NCI-H2029 treated with DMSO at 0.1 percent for 48 hours (cell line): ENCODE measurements at places on chromosomes 2 and 18.

DNA sequence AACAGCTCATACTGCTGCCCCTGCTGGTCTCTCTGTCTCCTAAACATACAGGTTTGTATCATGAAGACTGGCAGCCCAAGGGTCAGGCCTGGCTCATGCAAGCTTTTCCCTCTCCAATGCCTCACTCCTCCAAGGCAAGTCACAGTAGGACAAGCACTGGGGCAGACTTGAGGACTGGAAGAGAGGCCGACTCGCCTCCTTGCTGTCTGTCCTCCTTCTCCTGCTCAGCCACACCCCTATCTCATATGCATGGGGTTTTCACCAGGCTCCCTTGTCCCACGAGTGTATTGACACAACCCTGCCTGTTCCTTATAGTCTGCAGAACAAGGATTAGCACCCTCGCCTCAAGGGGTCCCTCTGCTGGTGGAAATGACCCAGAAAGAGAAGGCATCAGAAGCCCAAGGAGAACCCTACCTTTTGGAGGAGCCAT is 223.7 kb downstream of the SOX11 start:
- peak; percentile 41 for DNase-seq

GRCh38 chr2:150916467-150917396 is 344.9 kb downstream of the RBM43 start:
- DNase-seq = no peak

GRCh38 chr18:63213331-63213900 is 106.2 kb downstream of the BCL2 start:
- no peak for DNase-seq

DNA sequence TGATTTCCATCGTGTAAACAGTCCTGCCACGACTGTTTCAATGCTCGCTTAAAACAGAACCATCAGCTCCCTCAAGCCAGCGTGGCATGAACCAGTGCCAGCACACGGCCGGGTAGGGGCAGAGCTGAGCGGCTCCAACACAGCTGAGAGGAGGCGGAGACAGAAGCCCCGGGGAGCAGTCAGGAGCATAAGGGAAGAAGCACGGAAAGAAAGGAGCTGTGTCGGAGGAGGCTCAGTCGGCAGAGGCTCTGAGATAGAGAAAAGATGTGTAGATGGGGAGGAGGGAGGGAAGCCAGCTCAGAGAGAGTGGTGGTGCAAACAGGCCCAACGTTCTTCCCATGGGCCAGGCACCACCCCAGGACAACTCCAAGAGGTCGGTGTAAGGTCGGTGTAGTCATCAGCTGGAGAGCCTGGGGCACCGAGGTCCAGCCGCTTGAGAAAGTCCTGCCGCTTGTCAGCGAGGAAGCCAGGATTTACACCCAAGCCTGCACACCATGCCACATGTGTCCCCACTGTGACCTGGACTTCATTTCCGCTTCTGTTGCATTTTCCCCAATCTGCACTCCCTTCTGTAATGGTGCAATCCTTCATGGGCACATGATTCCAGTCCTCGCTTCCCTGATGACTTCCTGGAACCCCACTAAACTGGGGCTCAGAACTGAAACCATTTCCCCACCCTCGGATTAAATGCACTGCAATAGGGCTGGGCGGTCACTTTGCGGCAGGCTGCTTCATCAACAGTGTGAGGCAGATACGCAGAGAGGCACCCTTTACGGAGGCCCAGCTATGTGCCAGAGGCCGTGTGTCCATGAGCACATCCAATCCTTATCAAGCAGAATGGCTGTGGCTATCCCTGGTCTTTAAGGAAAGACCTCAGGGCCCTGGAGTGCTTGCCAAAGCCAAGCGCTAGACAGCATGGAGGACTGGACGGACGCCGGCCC is 43.5 kb downstream of the CYP27C1 start:
- DNase-seq = no peak

DNA sequence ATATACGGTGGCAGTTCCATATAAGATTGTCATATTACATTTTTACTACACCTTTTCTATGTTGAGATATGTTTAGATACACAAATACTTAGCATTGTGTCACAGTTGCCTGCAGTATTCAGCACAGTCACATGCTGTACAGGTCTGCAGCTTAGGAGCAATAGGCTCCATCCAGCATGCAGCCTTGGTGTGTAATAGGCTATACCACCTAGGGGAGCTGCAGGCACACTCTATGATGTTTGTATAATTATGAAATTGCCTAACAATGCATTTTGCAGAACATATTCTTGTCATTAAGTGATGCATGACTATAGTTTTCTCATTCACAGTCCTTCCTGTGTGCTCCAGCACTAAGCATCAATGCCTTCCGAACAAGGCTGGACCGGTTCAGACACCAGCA is 133.4 kb downstream of the NDUFA10 start:
- DNase-seq = no peak

- DNase-seq = no peak
These were observed 141.5 kb downstream of the FAM210A start for GRCh38 chr18:13584825-13585224.

- no peak for DNase-seq
These were observed 56.9 kb downstream of the BCL2 start for GRCh38 chr18:63262369-63263335.

- no peak for DNase-seq
These were observed 179.7 kb downstream of the GBX2 start for GRCh38 chr2:235988271-235989015.

- no peak for DNase-seq
These were observed at the start of gene CDKL4 for GRCh38 chr2:39243469-39244123. TSS of gene CDKL4 (minus strand) at chr2:39243970.

GRCh38 chr2:176126929-176127773 is 2.4 kb upstream of the HOXD8 start:
- peak; percentile 65 for DNase-seq

- DNase-seq = no peak
These were observed 45.7 kb downstream of the RDH14 start for GRCh38 chr2:18514526-18515461.

- DNase-seq = no peak
These were observed 64.0 kb downstream of the SLC39A10 start for GRCh38 chr2:195721042-195721441.

DNA sequence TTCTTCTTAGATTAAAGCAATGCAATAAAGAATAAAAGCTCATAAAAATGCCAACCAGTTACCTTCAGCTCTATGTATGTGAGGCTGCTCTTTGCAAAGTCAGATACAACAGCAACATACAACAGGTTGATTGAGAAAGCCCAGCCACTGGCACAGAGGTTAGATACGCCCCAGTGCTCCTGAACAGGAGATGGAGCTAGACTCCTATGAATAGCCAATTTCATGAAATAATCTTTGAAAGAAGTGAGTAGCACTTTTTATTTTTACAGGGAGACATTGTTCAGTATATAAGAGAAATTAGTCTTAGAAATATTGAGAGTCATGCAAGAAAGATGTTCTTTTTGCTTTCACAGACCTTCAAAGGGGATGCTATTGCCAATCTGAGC is 362.4 kb upstream of the MEX3C start:
- DNase-seq = no peak
